ENCODE measurements at places on chromosomes 11 and 22.

DNA sequence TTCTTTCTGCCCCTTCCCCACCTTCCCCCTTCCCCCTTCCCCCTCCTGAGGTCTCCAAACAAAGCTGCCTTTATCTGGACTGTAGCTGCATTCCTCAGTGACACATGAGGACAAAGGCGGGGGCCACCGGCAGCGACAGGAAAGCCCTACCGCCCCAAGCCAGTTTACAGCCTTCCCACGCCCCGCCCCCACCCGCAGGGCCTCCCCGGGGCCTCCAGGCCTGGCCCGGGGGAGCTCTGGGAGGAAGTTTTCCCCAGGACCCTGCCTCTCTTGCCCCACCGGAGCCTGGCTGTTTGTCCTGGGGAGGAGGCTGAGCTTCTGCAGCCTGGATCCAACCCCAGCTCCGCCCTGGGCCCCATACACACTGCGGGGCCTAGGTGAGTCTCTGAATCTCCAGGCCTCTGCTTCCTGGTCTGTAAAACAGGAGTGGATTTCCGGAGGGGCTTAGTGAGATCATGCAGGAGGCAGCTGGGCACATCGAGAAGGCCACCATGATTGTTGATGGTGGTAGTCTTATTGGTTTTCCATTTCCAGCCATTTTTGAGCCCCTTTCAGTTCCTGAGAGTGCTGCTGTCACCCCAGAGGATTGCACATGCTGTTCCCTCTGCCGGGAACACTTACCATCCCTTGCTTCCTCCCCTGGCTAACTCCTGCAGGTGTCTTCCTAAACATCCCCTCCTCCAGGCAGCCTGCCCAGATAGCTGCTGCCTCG lies 130.7 kb downstream of the MN1 start:
- DNase-seq: no peak

- DNase-seq: no peak
Measured at GRCh38 chr11:117498791-117499190, 171.1 kb downstream of the CEP164 start.

DNA sequence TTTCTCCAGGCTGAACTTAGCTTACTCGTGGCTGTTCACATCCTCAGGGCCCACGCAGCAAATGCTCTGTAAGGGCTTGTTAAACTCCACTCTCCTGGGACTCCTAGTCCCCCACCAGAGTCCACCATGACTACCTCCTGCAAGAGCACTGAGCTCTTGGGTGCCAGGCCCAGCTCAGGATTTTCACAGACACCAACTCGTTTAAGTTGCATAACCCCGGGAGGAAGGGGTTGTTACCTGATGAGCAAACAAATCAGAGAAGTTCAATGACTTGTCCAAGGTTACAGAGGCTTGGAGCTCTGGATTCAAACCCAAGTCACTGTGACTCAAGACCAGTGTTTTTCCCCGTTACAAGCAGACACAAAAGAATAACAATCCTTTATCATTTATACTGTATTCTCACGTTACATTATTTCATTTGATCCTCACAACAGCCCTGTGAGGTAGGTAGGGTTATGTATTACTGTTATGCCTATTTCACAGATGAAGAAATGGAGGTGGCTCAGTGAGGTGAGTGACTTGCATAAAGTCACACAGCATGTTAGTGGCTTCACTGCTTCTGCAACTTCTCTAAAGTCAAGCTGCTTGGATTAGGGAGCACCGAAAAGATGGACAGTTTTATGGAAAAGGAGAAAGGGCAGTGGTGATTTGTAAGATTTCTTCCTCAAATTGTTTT lies 17.4 kb downstream of the KCTD21 start:
- DNase-seq: no peak

- no peak for DNase-seq
Measured at GRCh38 chr11:121889186-121889585, 226.8 kb downstream of the BLID start.

- no peak for DNase-seq
Measured at GRCh38 chr11:34755671-34756070, 134.8 kb downstream of the EHF start.
